ENCODE measurements at places on chromosomes 13 and 19.

GRCh38 chr13:33496336-33496735 is 210.8 kb upstream of the STARD13 start:
- DNase-seq = no peak

GRCh38 chr13:98184792-98185191 is 7.7 kb upstream of the RNF113B start:
- no peak for DNase-seq

DNA sequence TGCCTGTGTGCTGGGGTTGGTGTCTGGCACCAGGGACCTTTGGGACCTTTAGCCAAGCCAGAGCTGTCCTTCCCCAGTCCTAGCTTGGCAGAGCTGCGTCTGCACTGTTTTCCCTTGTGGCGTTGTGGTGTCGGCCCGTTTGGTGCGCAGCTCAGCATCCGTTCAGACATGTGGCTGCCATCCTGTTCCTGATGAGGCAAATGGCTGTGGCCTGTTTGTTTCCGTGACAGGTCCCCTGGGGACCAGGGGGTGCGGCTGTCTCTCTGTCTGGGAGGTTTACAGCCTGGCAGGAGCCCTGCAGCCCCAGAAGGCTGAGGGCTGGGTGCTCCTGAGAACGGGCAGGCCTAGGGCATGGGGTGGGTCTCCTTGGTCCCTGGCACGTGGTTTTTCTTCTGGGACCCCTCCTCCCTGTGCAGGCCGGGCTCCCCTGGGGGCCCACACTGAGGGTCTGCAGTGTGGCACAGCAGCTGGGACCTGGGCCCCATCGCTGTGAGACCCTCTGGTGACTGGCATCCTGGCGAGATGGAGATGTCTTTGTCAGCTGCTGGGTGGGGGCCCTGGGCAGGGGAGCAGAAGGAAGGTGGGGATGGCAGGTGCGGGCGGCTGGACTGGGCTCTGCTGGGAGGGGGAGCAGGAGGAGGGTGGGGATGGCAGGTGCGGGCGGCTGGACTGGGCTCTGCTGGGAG is 4.0 kb downstream of the SPPL2B start:
- DNase-seq = no peak

- no peak for DNase-seq
These were observed 5.5 kb downstream of the PDE4C start for GRCh38 chr19:18220632-18221275.

- DNase-seq = no peak
These were observed 1.3 kb upstream of the ZIC2 start for GRCh38 chr13:99980201-99980823.

DNA sequence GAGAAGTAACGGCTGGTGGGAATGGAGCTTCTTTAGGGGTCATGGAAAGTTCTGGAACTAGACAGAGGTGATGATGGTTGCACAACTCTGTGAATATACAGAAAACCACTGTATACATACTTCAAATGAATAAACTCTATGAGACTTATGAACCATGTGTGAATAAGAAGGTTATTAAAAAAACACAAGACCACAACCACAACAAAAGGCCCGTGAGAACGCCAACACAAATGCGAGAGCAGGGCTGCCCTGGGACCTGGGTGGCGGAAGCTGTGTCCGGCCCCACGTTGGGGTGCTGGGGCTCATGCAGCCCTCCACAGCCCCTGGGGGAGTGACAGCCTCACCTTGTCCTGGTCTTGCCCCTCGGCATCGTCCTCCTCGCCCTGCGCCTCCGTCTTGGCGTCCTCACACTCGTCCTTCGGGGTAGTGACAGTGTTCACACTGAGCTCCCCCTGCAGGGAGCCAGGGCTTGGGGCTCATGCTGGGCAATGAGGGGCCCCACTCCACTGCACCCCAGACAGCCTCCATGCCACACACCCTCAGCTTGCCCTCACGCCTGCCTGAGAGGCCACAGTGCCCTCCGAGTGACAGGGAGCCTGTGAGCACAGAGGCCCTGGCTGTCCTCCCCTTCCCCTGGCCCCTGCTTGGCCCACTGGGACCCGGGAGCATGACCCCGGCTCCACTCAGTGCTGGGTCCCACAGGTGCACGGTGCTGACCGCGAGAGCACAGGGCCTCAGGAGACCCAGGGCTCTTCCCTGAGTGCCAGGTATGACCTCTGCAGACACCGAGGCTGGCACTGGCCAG is 16.0 kb downstream of the IZUMO4 start:
- DNase-seq = no peak

DNA sequence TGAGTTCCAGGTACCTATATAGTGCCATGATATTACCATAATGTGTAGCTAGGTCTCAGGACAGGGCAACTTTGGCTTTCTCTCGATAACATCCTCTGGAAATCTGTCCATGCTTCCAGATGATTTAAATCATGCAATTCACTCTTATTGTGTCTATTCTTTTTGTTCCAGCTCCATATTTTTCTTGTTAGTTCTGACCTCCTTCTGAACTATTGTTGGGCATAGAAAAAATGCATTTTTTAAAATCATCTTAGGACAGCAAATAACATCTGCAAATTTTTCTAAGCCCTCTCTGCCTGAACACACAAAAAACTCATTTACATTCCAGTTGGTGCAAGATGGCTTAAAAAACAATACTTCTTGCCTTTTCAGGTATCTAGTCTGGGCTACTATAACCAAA is 1561.0 kb upstream of the MIR17HG start:
- DNase-seq = no peak
